NCI-H1105 (cell line): ENCODE measurements at places on chromosomes 1 and 21.

DNA sequence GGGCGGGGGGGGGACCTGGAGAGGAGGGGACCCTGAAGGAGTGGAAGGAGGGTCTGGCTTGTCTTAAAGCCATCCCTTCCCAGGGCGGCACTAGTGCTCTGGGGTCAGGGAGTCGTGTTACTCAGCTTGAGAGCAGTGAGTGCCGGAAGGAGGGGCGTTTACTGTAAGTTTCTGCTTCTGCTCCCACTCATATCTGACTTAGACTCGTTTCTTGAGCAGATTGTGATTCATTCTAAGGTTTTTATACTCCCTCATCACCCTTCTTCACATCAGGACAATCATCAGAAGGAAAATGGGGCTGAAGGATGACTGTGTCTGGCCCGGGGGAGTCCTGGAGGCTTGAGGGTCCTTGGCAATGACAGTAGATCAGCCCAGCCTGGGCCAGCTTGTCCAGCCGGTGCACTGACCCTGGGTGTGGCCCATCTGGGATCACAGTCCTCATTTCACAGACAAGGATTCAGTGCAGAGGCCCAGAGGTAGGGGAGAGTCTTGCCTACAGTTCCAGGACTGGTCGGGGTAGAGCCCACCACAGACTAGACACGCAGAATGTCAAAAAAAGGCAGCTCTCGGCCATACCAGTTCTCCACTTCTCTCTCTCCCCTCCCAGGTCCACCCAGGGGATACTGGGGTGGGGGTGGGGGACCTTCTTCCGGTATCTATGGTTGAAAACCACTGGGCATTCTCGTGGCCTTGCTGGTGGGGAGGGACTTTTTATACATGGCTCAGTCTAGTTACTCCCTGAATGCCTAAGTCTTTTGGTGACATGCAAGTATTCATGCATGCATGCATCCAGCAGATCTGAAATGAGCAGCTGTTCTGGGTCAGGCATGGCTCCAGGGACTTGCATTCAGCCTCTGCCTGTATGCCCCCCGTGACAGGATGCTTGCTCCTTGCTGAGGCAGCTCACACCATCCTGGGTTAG is 5.1 kb downstream of the TNFRSF8 start:
- DNase-seq = no peak

GRCh38 chr1:61978796-61979195 is 215.9 kb upstream of the L1TD1 start:
- no peak for DNase-seq

DNA sequence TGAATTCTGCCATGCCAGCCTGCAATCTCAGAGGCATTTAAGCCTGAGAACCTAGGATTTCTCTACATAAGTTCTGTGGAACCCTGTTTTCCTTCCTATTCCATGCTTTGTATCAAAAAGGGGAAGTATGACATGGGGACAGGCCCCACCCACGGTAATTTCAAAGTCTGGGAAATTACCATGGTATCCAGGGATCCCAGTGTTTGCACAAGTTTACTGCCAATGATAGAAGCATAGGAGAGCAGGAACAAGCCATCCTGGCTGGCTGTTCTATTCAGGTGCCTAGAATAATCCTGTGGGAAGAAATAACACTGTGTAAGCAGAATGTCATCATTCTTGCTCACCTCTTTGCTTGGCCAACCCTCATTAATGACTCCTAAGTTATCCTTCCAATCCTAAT is 53.8 kb upstream of the ATP1B1 start:
- no peak for DNase-seq

- no peak for DNase-seq
These were observed 17.4 kb upstream of the HNRNPU start for GRCh38 chr1:244881552-244882280.

DNA sequence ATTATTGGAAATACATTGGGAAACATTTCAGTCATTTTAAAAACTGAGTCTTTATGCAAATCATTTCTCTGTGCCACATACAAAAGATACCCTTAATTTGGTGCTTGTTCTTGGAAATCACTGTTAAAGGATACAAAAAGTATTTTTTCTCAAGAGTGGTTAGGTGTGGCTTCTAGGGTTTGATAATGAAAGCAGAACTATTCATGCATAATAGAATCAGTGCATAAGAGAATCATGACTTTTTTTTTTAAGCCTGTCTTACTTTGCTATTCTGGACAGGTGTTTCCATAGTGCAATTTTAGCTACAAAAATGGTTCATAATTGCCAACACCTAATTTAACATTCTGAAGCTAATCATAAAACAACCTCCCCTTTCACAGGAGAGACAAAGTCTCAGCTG is 233.0 kb upstream of the NRIP1 start:
- DNase-seq = no peak

GRCh38 chr1:44318097-44319088 is 36.7 kb downstream of the ERI3 start:
- DNase-seq = peak; percentile 57

- no peak for DNase-seq
These were observed 205.5 kb downstream of the GPATCH2 start for GRCh38 chr1:217425422-217425821.

DNA sequence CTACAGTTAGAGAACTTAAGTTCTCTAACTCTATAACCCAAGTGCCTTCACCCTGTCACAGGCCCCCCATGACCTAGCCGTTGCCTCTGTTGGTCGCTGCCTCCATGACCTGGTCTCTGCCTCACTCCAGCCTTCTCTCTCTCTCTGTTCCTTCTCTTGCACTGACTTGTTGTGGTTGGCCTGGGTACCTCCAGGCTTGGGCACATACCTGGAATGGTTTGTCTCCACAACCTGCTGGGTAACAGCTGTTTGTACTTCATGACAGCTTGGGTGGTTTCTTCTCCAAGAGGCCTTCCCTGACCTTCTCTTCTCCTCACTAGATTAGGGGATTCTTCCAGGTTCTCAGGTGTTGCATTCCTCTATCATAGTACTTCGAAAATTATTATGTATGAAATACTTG is 371.6 kb upstream of the USP24 start:
- no peak for DNase-seq

DNA sequence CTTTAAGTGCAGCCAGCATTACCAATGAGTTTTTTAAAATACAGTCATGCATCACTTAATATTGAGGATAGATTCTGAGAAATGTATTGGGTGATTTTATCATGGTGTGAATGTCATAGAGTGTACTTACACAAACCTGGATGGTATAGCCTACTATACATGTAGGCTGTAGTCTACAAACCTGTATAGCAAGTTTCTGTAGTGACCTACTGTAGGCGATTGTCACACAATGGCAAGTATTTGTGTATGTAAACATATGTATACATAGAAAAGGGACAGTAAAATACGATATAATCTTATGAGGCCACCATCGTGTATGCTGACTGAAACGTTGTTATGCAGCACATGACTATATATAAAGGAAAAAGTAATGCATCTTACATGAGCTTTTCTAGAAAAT is 48.2 kb downstream of the RPE65 start:
- no peak for DNase-seq

DNA sequence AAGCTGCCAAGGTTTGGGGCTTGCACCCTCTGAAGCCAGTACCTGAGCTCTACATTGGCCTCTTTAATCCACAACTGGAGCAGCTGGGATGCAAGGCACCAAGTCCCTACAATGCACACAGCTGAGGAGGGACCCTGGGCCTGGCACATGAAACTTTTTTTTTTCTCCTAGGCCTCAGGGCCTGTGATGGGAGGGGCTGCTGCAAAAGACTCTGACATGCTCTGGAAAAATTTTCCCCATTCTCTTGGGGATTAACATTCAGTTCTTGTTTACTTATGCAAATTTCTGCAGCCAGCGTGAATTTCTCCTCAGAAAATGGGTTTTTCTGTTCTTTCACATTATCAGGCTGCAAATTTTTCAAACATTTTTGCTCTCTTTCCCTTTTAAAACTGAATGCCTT is 1072.2 kb downstream of the BRINP3 start:
- no peak for DNase-seq

DNA sequence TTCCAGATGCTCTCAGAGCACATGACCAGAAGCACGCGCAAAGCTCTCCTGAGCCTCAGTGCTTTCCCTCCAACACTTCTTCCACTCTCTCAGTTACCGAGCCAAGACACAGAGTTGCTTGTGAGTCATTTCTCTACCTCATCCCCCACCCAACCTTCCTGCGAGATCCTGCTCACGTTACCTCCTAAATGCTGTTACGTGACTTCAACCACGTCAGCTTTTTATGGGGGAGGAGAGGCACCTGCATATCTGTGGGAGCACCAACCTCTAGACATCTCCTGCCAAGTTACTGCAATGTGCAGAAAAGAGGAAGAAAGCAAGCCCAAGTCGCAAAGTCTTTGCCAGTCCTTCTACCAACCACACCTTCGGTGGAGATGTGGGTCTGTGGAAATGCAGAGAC is 27.2 kb upstream of the ERG start:
- no peak for DNase-seq

- no peak for DNase-seq
These were observed at the start of gene PKP1 for GRCh38 chr1:201282931-201283829. Gene PKP1 (plus strand): TSS chr1:201283506. CDS start chr1:201283703, 197 bp downstream.

GRCh38 chr21:41247561-41248545 is 68.7 kb upstream of the FAM3B start:
- DNase-seq = no peak

DNA sequence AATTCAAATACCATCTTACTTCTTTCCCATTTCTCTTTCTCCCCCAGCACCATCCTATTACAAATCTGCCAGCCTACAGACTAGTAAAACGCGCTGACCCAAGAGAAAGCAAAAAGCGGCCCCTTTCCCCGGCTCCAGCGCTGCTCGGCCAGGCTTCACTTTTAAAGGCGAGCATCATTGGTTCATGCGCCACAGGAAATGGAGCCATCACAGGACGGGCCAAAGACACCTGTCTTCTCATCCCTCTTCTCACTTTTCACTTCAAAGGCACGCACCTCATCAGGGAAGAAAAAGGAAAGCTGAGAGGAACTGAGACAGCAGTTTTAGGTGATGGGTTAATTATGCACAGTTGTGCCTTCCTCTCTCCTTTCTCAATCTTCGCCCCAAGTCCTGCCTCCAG is 664.2 kb upstream of the USP24 start:
- no peak for DNase-seq

- DNase-seq = no peak
These were observed 3.9 kb downstream of the CLDN19 start for GRCh38 chr1:42736152-42736551.

DNA sequence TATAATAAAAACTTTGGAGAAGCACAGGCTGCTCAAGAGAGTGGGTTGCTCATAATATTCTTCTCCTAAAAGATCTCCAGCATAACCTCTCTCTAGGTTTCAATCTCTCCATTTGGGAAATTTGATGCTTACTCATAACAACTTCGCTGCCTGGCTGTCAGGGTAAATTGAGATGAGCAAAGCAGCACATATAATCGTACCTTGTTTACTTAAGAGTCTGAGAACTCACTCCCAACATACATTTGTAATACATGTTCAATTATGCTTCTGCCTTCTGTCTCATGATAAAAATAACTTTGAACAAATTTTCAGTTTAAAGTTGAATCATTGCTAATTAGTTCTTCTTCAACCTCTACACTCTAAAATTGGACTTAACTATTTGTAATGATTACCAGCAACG is 68.9 kb downstream of the DUSP10 start:
- DNase-seq = no peak

DNA sequence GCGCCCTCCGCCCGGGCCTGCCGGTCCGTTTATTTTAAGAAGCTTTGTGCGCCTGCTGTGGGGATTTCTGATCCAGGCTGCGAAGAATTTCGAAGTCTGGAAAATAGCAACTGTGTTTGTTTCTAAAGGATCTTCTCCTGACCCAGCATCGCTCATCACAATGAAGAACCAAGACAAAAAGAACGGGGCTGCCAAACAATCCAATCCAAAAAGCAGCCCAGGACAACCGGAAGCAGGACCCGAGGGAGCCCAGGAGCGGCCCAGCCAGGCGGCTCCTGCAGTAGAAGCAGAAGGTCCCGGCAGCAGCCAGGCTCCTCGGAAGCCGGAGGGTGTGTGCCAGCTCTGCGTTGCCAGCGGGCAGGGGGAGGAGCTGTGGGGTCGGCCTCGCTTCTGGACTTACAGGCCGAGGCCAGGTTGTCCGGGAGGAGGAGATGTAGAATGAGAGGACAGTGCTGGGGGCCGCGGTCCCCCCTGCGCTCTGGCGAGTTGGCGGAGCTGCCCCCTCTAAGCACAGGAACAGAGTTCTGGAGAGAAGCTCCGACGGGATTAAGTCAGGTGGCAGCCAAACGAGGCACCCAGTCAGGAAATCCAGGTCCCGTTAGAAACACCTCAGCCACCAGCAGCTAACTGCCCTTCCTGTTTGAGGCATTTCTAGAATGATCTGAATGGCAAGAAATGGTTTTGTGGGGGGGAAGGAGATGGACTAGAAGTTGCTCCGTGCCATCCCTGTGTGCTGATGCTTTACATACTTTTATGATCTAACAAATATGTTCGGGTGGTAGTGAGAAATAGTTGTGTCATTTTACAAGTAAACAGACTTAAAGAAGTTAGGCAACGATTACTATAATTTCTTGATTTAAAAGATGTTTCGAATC is 948 bp downstream of the TXLNA start:
- no peak for DNase-seq

GRCh38 chr21:40215941-40216340 is 348.7 kb downstream of the PCP4 start:
- DNase-seq = peak; percentile 60

DNA sequence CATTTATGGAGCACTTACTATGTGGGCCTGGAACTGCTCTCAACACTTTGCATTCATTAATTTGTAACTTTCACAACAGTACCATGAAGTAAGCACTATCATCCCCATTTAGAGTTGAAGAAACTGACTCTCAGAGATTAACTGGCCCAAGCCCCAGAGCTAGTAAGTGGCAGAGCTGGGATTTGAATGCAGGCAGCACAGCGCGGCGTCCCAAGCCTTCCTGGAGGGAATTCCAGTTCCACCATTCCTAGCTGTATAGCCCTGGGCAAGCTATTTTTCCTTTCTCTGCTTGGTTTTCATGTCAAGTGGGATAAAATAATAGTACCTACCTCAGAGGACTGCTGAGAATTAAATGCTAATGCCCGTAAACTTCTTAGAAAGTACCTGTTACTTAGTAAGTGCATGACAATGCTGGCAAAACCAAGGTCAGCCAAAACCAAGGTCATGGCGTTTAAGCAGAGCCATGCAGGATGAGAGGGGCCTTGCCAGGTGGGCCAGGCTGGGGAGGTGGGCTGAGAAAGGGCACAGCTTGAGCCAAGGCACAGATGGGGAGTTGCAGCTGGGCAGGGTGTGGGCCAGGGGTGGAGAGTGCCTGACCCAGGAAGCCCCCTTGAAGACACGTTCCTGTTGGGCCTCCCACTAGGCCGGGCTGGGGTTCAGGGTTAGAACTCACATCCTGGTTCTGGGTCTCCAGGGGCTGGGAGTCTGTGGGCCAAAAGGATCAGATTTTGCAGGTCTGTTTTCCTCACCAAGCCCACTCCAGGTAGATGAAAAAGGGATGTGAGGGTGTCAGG is 4.6 kb upstream of the KNCN start:
- no peak for DNase-seq

DNA sequence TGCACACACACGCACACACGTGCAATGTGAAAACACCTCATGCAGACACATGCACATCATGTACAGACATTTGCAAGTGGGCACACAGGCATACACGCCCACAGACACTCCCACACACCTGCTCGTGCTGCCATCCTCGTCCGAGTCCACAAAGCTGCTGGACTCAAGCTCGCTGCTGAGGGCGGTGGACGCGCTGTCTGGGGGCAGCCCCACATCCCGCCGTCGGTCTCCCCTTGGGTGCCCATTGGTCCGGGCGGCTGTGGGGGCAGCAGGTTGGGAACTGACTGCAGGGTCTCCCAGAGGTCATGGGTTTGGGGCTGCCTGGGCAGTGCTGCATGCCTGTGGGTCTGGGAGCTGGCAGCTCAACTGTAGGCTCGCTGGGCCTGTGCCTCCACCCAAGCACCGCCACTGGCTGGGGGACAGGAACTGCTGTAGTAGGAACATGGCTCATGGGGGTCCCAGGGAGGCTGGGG is 7.6 kb downstream of the DVL1 start:
- DNase-seq = no peak
